ENCODE measurements at places on chromosomes 12 and 14.

- DNase-seq: no peak
These were observed 15.1 kb downstream of the PIGH start for GRCh38 chr14:67584978-67585377.

- no peak for DNase-seq
These were observed 61.1 kb downstream of the COCH start for GRCh38 chr14:30935445-30935844.

- DNase-seq: no peak
These were observed 1.7 kb downstream of the PPM1H start for GRCh38 chr12:62933220-62933601.

DNA sequence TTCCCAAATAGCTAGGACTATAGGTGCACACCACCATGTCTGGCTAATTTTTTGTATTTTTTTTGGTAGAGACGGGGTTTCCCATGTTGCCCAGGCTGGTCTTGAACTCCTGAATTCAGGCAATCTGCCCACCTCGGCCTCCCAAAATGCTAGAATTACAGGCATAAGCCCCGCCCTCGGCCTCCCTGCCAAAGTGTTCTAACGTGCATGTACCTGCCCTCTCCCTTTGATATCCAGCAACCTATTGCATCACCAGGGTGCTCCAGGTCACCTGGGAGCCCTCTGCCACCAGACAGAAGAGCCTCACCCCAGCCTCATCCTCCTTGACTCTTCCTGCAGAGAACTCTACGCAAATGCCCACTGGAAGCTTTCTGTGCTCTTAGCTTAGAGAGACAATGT, 2.2 kb upstream of the EML1 start:
- no peak for DNase-seq

GRCh38 chr12:22881878-22882385, 257.0 kb downstream of the ETNK1 start:
- no peak for DNase-seq

All from central memory CD4-positive, alpha-beta T cell (primary cell).